ENCODE measurements at places on chromosomes 6 and 20.

GRCh38 chr6:13865141-13865540 lies 50.8 kb upstream of the MCUR1 start:
- DNase-seq, result peak; percentile 34

DNA sequence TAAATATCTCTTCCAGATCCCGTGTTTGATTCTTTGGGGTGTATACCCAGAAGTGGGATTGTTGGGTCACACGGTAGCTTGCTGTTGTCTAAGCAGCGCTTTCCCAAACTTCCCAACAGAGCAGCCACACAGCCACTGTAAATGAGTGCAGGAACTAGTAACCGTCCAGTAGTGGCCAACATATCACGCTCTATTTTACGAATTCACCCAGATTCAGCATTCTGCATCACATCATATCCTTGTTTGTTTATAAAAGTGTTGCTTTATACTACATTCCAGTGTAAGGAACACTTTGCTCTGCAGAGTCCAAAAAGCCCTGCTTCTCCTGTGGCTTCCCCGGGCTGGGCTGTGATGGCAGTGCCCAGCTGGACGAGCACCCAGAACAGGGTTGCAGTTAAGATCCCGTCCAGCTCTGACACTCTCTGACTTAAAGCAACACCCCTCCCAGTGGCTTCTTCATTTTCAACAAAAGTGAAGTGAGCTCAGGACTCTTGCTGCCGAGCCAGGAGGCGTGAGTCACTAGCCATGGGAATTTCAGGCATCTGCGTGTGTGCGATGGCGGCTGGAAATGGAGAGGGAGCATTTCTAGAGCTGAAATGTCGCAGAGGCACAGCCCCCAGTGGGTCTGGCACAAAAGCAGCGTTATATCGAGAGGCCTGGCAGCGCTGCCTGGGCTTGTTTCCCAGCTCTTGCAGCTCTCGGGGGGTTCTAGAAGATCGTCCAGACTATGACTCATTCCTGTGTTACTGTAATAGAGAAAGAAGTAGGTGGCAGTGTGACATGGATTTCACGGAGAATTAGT lies 216.3 kb upstream of the ECI2 start:
- no peak for DNase-seq

- no peak for DNase-seq
These were observed 38.3 kb downstream of the COX4I2 start for GRCh38 chr20:31675828-31676608.

GRCh38 chr6:168376811-168377483 lies 57.4 kb upstream of the DACT2 start:
- DNase-seq, result no peak

DNA sequence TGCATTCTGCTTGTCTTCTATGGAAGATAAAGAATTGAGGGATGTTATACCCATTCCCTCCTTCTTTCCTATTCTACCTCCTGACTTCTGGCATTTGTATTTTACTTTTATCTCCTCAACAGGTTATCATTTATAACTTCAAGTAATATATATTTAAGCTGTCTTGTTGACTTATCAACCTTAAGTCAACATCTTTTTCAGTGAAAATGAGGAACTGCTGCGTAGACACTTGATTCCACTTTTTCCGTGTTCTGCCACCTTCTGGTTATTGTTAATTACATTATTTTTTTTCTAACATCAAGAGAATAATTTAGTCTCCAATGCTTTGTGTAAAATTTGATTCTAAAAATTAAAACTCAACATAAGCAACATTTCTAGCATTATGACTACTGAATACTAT lies 107.5 kb downstream of the PRKN start:
- DNase-seq, result no peak

DNA sequence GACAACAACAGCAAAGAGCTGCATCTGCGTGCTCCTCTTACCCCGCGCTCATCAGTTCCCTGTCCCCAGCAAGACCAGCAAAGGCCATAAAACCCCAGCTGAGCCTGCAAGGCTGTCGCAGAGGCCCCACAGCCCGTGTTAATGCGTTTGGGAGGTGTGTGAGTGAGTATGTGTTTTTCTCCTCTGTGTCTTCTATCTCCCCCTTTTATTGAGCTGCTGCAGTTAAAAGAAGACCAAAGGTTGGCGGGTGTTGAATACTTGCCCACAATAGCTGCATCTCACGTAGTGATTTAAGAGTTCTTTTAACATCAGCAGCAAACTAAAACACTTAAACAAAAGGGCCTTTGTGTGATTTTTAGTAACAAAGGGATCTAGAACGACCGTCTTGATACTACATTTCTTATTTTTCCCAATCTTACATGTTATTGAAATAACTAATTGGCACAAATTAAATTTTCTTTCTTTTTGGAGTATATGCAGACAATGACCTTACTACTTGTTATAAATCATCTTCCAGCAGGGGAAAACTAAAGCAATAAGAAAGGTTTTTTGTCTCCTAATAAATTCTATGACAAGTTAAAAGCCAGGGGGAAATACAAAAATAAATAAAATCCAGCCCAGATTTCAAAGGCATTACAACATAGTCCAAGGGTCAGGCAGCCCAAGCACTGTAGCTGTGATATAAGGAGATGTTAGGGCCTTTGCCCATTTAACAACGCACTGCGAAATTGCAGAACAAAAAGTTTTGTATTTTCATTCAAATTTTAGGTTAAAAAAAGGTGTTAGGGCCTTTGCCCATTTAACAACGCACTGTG lies 27.2 kb upstream of the CNKSR3 start:
- no peak for DNase-seq

- DNase-seq, result no peak
These were observed 465.2 kb downstream of the PHF3 start for GRCh38 chr6:64100702-64101303.

GRCh38 chr6:13164291-13164690 lies 164.0 kb downstream of the TBC1D7 start:
- DNase-seq, result no peak

GRCh38 chr6:50837589-50838445 lies 19.1 kb downstream of the TFAP2B start:
- peak; percentile 43 for DNase-seq

GRCh38 chr20:2750491-2751251 lies 49.8 kb downstream of the CPXM1 start:
- peak; percentile 52 for DNase-seq

- DNase-seq, result no peak
These were observed 66.5 kb downstream of the DTNBP1 start for GRCh38 chr6:15596186-15596896.

GRCh38 chr20:50399917-50400704 lies 110.1 kb upstream of the PTPN1 start:
- DNase-seq, result no peak

DNA sequence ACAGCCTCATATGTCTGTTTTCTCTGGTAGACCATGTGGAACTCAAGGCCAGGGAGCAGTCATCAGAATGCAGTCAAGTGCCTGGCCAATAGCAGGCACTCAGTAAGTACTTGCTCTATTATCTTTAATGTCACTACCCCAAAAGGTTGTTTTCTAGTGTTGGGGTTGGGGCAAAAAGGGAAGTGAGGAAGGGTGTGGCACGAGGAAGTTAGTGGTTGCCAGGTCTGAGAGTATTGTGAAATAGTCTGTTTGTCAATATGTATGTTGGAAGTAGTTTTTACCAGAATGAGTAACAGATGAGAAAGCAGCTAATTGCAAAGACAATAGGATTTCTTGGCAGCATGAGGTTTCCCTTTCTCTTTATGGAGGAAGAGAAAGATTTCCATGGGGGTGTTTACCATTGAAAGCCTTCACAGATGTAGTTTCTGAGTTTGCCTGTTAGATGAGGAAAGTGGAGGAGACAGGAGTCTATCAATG lies 59.5 kb upstream of the ARMH2 start:
- peak; percentile 65 for DNase-seq

GRCh38 chr20:61970357-61970756 lies 95.3 kb downstream of the TAF4 start:
- no peak for DNase-seq

DNA sequence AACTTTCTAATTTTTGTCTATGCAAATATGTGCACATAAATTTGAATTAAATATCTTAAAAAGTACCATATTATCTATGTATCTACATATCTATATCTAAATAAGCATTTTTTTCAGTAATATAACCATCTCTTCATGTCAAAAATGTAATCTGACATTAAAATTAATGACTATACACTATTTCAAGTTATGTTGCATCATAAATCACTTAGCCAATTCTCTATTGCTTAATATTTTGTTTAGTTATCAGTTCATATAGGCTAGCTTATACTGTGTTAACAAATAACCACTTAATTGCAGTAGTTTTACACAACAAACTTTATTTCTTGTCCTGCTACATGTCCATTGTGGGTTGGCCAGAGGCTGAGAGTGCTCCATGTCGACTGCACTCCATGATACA lies 360.8 kb downstream of the EPM2A start:
- DNase-seq, result no peak

DNA sequence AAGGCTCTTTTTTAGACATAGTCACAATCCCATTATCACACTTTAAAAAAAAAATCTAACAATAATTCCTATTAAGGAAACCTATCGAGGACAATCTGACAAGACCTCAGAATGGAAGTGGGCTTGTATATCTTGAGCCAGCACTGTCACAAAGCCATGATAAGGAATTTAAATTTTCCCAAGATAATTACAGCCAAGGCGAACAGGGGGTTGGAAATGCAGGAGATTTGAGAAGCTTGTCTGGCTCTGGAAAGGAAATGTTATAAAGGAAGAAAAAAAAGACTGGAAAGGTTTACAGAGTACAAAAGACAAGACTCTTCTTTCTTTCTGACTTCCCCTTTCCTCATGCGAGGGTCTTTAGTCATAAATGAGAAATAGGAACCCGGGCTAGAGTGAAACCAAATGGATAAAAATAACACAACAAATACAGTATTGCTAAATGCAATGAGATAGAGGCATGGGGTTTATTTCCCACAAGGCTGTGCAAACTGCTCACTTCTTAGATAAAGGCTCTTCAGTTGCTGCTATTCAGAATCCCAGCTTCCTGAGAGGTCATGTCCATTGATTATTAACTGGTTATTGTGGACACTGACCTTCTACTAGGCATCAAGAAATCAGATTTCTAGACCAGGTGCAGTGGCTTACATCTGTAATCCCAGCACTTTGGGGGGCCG lies 13.4 kb upstream of the GHRH start:
- peak; percentile 21 for DNase-seq

DNA sequence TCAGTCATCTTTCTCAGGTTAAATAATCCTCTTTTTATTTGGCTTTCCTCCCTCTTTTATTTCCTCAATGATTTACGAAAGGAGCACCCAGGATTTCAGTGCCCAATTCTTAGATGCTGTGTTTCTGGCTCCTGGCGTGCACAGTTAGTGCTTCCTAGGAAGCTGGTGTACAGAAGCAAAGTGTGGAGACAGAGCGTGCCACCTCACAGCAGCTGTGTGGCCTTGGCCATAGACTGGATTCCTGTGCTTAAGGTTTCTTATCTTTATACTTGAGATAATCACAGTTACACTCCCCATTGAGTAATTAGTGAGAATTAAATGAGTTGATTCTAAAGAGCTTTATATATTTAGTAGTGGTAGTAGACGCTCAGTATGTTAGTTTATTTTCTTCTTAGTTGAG lies 39.7 kb upstream of the GJA1 start:
- no peak for DNase-seq

- no peak for DNase-seq
These were observed 560.8 kb downstream of the CD109 start for GRCh38 chr6:74256781-74257180.

DNA sequence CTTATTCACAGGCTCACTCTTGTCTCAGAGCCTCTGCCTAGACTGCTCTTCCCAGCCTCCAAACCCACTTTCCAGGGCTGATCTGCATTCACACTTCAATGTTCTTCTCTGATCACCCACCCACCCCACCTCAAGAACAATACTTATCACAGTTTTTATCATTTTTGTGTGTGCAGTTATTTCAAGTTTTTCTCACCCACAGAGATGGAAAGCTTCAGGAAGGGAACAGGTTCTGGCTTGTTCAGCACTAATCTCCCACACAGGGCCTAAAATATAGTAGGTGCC lies 160.9 kb downstream of the MRPL14 start:
- DNase-seq, result no peak

DNA sequence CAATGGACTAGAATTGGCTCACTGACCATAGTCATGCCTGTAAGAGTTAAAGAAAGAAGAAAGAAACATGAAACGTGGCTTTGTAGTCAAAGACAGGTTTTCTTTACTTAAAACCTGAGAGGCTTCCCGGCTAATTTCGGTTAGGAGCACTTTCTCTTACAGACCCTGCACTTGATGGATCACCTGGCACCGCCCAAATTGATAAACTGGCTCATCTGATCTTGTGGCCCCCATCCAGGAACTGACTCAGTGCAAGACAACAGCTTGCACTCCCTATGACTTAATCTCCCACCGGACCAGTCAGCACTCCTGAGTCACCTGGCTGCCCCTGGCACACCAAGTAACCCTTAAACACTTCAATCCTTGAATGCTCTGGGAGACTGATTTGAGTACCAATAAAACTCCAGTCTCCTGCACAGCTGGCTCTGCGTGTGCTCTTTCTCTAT lies 12.3 kb downstream of the TMEM14B start:
- DNase-seq, result no peak

- peak; percentile 36 for DNase-seq
These were observed 26.5 kb upstream of the BTBD3 start for GRCh38 chr20:11891077-11891775.

DNA sequence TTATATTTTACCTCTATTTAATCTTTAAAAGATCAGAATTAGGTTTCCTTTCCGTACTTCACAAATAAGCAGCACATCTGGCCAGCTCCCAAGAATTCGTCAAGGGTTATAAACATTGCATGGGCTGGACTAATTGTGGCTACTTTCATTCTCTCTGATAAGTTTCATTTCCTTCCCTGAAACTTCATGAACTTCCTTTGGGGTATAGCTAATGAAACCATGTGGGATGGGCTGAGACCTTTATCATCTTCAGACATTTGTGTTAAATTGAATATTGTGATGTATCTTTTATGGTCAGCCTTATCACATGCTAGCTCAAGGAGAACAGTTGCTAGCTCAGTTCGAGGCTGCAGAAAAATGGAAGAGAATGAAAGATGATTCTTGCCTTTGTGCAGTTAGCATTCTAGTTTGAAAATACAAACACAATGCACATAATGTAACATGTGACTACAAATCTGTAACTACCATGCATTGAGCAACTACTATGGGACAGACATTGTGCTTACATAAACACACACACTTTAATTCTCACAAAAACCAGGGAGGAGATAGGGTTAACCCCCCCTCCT lies 1.7 kb upstream of the GMPR start:
- DNase-seq, result peak; percentile 88

GRCh38 chr6:119720160-119720559 lies 370.6 kb upstream of the MAN1A1 start:
- peak; percentile 6 for DNase-seq

- no peak for DNase-seq
These were observed 65.3 kb downstream of the IRF4 start for GRCh38 chr6:456887-457286.

- DNase-seq, result no peak
These were observed 237.5 kb upstream of the JAG1 start for GRCh38 chr20:10911298-10911697.
